ENCODE measurements at places on chromosomes 1 and 21.

GRCh38 chr1:226763905-226764264, 24.8 kb upstream of the ITPKB start:
- DNase-seq: peak; percentile 45

- no peak for DNase-seq
Measured at GRCh38 chr1:61757950-61758349, 15.7 kb downstream of the PATJ start.

GRCh38 chr1:63448731-63449246, 74.2 kb downstream of the ITGB3BP start:
- DNase-seq: no peak

- DNase-seq: no peak
Measured at GRCh38 chr1:160748878-160749269, 9.8 kb downstream of the SLAMF7 start.

DNA sequence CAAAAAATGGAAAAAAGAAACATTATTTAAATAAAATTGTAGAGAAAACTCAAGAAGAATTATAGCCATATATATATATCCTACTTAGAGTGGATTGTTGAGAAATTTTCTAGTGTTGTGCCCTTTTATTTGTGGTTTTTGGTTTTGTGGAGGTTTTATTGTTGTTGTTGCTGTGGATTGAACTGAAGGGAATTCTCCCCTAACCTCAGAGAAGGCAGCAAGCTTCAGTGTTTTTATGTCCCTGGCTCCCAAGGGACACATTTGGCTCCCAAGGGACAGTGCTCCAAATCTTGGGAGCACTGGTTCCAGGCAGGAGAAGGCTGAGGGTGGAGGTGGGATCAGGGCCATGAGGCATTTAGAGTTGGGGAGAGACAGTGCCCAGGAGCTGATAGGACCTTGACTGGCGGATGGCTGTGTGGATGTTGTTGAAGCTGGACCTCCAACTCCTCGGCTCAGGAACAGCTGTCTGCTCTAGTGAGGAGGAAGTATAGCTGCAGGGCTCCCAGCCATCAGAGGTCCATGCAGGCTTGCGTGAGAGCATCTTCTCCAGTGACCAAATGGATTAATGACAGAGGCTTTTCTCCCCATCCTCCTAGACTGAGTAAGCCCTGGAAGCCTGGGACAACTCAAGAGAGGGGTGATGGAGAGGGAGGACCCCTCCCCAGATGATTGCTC, 100.5 kb downstream of the TEX35 start:
- no peak for DNase-seq

- DNase-seq: no peak
Measured at GRCh38 chr1:29732453-29732852, 496.1 kb downstream of the PTPRU start.

GRCh38 chr1:62356257-62356835, 37.1 kb upstream of the KANK4 start:
- DNase-seq: no peak

DNA sequence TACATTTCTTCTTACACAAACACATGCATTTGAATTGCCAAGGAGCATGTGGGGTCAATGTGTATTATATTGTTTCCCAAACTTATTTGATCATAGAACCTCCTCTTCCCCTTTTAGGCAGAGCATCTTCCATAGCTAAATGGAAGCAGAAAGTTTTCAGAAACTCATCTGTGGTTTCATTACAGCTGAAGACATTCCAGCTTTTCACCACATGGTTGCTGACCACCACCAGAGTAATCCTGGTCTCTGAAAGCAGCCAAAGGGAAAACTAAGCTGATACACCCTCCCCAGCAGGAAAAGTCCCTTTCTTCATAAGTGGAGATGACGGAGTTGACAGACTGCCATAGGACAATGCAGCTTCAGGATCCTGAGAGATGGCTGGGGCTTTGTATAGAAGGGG, 30.2 kb upstream of the OTUD3 start:
- no peak for DNase-seq

DNA sequence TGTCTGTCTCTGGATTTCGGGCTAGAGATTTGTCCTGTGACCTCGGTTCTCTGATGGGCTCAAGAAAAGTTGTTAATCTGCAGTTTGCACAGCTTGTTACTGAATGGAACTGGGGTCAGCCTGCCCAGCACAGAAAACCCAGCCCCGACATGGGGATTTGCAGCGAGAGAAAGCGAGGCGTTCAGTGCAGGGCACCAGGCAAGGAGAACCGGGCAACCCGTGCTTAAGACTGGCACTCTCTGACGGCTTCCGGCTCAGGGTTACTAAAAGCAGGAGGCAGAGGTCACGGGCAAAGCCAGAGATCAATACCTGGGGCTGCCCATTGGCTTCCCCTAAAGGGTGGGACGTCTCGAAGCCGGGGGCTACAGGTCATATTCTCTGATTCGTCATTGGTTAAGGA, 29.9 kb upstream of the COL6A1 start:
- no peak for DNase-seq

DNA sequence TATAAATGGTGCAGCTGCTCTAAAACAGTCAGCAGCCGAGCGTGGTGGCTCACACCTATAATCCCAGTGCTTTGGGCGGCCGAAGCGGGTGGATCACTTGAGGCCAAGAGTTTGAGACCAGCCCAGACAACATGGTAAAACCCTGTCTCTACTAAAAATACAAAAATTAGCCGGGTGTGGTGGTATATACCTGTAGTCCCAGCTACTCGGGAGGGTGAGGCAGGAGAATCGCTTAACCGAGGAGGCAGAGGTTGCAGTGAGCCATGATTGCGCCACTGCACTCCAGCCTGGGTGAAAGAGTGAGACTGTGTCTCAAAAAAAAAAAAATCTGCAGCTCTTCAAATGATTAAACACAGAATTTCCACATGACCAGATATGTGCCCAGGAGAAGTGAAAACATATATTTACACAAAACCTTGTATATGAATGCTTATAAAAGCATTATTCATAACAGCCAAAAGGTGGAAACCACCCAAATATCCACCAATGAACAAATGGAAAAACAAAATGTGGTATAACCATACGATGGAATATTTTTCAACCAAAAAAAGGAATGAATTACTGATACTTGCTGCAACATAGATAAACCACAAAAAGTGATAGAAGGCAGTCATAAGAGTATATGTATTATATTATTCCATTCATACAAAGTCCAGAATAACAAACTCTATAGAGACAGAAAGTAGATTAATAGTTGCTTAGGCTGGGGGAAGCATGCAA, 14.1 kb downstream of the EPS15 start:
- no peak for DNase-seq

DNA sequence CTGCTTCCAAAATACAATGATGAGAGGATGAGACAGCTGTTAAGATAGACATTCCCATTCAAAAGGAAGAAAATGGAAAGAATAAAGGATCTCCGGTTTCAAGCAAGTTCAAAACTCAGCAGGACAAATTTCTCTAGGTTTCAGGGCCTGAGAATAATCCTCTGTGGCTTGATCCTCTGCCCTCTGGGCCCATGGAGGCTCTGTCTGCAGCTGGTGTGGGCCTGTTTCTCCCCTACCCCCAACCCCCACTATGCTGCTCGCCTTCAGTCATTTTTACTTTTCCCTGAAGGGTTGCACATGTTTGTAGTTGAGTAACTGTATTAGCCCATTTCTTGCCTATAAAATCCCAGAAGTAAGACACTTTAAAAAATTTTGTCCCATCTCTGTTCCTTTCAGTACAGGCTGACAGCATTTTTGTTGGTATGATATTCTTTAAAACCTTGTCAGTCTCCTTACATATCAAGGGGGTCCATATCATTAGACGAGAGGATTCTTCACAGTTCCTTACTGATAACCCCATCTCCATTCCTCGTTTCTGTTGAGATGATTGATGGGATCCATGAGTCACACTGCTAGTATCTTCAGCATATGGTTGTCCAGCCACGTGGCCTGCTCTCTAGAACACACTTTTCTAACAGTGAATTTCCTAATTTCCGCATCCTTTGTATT, 10.5 kb downstream of the ZMYM4 start:
- DNase-seq: no peak

DNA sequence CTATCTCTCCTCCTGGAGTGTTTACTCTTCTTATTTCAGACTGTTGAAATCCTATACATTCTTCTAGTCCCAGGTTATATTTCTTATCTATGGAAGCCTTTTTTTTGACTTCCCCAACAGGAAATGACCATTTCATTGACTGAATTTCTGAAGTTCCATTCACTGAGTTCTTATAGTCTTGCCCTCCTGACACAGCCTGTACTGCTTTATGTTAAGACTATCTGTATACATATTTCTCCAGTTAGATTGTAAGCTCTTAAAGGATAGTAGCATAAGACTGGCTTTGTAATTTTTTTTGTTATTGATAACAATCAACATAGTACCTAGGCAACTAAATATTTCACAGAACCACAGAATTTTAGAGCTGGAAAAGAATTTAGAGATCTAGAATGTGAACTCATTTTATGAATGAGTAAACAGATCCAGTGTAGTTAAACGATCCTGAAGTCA, 14.9 kb upstream of the MACF1 start:
- no peak for DNase-seq

GRCh38 chr1:248828845-248829244, 3.1 kb upstream of the SH3BP5L start:
- DNase-seq: no peak

- no peak for DNase-seq
Measured at GRCh38 chr1:64474665-64475439, 4.9 kb downstream of the CACHD1 start.

GRCh38 chr1:243558576-243558975, 291.5 kb downstream of the AKT3 start:
- DNase-seq: no peak

DNA sequence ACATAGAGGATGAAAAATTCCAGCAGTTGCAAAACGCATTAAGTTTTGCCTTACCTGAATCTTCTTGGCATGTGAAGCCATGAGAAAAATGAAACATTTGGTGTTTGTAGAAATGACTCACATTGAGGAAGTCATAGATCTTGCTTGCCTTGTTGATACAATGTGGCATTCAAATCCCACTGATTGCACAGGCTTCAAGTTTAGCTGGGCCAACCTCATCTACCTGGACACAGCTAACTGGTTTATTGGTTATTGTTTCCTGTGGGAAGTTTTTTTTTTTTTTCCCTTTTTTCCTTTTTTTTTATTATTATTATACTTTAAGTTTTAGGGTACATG, 168.9 kb upstream of the C21orf91 start:
- no peak for DNase-seq

DNA sequence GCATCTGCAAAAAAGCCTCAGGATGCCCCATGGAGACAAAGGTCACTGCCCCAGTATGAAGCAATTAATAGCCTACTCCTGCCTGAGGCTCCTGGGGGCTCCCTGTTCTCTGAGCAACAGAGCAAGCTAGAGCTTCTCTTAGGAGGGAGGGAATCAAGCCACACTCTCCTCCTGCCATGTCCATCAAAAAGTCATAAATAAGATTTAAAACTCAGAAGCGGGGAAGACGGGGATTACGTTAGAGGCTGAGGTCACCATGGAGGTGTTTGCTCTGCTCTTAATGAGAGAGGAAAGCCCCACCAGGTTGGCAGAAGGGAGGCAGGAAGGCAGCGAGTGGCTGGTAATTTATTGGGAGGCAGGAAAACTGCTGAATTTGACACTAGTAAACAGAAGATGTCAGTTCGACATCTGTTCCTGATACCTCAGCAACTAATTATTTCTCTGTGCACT, 98.4 kb upstream of the TNR start:
- DNase-seq: no peak

- DNase-seq: no peak
Measured at GRCh38 chr21:14842601-14843000, 222.2 kb downstream of the NRIP1 start.

GRCh38 chr1:114482585-114482984, 28.4 kb downstream of the TRIM33 start:
- DNase-seq: no peak

- DNase-seq: no peak
Measured at GRCh38 chr1:56258371-56258770, 321.0 kb downstream of the PLPP3 start.
